Heart right ventricle (tissue), 16 donors: ENCODE measurements at places on chromosomes 1 and 21.

GRCh38 chr1:206992790-206993189, 22.5 kb upstream of the FCAMR start:
- no peak for DNase-seq

DNA sequence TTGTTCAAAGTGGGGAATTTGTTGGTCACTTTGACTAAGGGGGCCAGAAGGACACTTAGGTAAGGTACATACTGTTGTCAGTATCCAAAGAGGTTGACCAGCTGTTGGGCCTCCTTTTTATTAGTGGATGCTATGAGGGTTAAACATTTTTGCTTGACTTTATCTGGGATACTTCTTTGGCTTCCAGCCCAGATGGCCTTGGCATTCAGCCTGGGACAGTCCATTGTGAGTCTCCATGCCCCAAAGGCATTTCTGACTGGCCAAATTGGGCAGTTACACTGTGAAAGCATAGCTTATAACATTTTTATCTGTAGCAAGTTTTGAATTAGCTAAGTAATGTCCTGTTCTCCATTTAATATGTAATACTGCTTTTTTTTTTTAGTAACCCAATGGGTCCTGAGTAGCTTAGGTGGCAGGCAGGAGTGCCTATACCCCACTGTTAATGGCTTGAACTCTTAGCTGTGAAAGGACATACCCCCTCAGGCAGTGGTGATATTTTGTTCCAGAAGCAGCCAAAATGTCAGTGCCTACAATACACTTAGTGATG, 35.4 kb upstream of the CD1D start:
- peak; percentile 84 for DNase-seq

- DNase-seq = no peak
These were observed 2.3 kb downstream of the ETS2 start for GRCh38 chr21:38807986-38808385.

DNA sequence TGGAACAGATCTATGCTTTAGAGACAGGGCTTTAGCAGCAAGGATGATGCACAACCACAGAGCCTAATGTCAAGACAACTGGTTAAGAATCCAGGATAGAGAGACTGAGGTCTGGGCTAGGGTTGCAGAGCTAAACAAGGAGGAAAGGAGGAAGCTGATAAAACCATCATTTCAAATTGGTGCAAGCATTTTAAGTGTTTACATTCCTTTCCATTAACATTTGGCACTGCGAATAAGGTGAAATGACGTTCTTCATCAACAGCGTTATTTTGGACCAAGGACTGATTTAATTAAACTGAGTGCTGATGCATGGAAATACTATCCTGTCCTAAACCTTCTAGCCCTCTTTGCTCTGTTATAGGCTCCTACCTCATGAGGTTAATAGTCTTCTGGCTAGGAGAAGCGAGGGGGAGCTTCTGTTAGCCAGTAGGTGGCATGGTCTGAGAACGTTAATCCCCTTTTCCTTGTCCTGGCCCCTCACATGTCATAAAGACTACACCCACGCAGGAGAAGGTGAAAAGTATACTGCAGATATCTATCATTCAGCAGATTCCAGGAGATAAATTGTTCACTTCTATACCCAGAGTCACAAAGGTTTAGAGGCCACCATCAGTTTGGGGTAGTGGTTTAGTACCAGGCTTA, 7.6 kb upstream of the C1orf21 start:
- no peak for DNase-seq

DNA sequence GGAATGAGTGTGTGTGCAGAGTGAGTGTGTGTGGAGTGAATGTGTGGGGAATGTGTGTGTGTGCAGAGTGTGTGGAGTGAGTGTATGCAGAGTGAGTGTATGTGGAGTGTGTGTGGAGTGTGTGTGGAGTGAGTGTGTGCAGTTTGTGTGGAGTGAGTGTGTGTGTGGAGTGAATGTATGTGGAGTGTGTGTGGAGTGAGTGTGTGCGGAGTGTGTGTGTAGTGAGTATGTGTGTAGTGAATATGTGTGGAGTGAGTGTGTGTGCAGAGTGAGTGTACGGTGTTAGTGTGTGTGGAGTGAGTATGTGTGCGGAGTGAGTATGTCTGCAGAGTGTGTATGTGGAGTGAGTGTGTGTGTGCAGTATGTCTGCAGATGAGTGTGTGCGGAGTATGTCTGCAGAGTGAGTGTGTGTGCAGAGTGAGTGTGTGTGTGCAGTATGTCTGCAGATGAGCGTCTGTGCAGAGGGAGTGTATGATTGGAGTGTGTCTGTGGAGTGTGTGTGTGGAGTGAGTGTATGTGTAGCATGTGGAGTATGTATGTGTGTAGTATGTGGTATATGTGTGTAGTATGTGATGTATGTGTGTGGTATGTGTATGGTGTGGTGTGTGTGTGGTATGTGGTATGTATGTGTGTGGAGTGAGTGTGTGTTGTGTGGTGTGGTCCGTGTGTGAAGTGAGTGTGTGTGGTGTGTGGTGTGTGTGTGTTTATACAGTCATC, 59.7 kb upstream of the CLDN14 start:
- no peak for DNase-seq

- DNase-seq = no peak
These were observed 419.3 kb downstream of the MATN1 start for GRCh38 chr1:30304080-30304479.

DNA sequence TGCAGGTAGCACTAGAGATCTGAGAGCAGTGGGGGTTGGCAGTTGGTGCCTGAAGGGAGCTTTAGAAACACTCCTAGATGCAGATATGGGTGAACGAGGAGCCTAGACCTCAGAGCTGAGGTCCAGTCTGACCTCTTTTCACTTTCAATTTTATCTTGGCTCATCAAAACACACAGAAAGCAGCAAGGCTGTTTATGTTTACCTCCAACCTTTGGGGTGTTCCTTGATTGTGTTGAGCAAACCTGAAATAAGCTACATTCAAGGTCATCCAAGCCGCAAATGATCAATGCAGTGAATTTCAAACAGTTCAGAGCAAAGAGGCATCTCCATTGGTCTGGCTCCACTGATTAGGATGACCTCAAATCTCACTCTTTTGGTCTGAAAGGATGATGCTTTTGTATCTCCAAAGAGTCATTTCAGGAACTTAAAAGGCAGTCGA, 1.3 kb downstream of the LY9 start:
- DNase-seq = no peak

DNA sequence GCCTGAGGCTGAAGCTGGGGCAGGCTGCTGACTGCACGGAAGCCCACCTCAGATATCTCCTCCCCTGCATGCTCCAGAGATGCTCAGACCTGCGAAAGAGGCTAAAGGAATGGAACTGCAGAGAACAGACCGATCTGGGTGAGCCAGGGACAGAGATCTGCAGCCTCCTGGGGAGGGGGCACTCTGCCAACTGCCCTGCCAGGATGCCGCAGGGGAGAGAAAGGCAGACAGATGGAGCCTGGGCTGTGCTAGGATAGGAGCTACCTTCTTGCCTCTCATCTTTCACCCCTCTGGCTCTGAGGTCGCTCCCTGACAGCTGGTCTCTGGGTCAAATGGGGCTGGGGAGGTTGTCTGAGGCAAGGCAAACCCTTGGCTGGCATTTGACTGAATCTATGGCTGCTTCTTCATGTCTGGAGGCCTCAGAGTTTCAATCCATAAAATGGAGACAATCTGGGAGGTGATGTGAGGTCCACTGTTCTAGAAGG, 238.2 kb downstream of the GRIK3 start:
- DNase-seq = no peak

GRCh38 chr21:33360281-33360680, 35.5 kb downstream of the IFNAR1 start:
- DNase-seq = no peak
